T-cell (primary cell): ENCODE measurements at places on chromosomes 7 and 10. TPM values are rescaled to one million over a fixed set of nuclear protein-coding genes. Genes with fewer than 3 reads are reported as not detected.

GRCh38 chr7:69749994-69750393, 151.7 kb downstream of the AUTS2 start:
- no peak overlapping the region for H3K27ac ChIP-seq
- H3K4me1 ChIP-seq = no peaks in the 10 kb centered on the region
- H3K4me3 ChIP-seq = no peak overlapping the region
- DNase-seq = no peak

DNA sequence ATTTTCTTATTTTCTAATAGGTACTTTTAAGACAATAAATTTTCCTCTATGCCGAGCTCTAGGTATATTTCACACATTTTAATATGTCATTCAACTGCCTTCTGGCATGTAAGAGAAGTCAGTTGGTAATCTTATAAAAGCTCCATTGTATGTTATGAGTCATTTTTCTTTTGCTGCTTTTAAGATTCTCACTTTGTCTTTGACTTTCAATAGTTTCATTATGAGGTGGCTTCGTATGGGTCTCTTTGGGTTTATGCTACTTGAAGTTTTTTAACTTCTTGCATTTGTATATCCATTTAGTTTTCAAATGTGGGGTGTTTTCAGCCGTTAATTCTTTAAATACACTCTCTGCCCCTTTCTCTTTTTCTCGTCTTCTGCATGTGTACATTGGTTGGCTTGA, 80.5 kb downstream of the ABCA13 start:
- no peak for DNase-seq
- H3K4me1 ChIP-seq = no peaks in the 10 kb centered on the region
- no peaks in the 10 kb centered on the region for H3K36me3 ChIP-seq
- H3K27ac ChIP-seq = no peak overlapping the region
- no peaks in the 10 kb centered on the region for H3K27me3 ChIP-seq

APBB1IP gene
- 88.4 TPM for total RNA-seq

GALNT11 gene
- total RNA-seq = 28.2 TPM
